ENCODE measurements at places on chromosomes 4 and X.

DNA sequence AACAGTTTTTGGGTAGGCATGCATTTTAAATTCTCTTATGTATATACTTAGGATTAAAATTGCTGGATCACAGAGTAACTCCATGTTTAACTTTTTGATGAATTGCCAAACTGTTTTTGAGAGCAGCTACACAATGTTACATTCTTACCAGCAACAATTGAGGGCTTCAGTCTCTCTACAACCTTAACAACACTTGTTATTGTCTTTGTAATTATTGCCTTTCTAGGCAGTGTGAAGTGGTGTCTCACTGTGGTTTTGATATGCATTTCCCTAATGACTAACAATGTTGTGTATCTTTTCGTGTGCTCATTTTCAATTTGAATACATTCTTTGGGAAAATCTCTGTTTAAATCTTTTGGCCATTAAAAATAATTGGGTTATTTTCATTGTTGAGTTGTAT, 17.3 kb upstream of the F11 start:
- DNase-seq: no peak

- DNase-seq: no peak
These were observed 62.4 kb upstream of the TBC1D14 start for GRCh38 chr4:6847178-6847577.

DNA sequence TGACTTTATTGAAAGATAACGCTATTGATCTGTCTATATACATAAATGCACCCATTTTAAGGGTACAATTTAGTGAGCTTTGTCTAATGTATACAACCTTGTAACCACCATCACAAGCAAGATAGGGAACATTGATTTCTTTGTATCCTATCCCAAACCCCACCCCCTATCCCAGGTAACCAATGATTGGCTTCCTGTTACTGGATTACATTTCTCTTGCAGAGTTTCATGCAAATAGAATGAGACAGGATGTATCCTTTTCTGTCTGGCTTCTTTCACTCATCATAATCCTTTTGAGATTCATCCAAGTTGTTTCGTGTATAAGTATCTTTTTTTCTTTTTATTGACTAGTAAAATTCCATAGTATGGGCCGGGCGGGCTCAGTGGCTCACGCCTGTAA, 1.6 kb upstream of the GRIPAP1 start:
- DNase-seq: no peak

- DNase-seq: peak; percentile 73
These were observed 30.0 kb upstream of the ANXA5 start for GRCh38 chr4:121726642-121727268.

DNA sequence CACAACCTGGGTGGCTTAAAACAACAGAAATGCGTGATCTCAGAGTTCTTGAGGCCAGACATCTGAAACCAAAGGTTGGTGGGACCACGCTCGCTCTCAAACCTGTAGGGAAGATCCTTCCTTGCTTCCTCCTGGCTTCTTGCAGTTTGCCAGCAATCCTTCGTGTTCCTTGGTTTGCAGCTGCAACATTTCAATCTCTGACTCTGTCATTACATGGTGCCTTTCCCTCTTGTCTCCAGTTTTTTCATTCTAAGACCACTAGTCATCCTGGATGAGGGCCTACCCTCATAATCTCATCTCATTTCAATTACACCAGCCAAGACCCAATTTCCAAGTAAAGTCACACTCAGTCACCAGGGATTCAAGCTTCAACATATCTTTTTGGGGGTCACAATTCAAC, 388.0 kb downstream of the GPM6A start:
- DNase-seq: no peak

GRCh38 chrX:87006561-87006960, 511.0 kb upstream of the KLHL4 start:
- no peak for DNase-seq
